T-helper 1 cell (primary cell): ENCODE measurements at places on chromosomes 6 and 20.

DNA sequence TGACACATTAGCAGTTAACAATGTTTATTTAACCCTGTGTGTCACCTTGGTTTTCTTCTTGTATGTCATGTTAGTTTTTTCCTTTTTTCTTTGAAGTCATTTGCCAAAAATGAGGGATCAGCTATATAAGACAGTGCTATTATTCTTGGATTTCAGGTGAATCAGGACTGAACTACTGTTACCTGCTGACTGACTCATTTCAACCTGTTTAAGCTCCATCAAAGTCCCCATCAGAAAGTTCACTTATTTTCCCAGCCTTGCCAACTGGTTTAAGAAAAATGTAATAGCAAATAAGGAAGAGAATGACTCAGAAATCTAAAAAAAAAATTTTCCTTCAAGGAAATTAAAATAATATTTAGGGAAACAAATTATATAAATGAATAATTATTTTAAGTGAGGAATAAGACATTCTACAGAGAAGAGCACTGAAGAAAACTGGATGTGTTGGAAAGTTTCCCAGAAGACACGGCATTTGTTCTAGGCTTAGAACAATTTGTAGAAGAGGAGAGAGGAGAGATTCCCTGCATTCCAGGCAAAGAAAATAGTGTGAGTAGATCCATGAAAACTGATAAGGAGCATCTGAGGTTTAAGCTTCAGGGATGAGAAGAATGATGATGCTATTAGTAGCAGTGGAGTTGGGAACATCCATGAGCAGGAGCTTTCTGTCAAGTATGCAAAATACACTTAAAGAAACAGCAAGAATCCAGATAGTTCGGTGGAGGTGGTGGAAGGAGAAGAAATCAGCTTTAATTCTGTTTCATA is 84.9 kb upstream of the SIM1 start:
- DNase-seq, result no peak

GRCh38 chr20:30281584-30282197 is 975.8 kb upstream of the DEFB115 start:
- DNase-seq, result no peak

DNA sequence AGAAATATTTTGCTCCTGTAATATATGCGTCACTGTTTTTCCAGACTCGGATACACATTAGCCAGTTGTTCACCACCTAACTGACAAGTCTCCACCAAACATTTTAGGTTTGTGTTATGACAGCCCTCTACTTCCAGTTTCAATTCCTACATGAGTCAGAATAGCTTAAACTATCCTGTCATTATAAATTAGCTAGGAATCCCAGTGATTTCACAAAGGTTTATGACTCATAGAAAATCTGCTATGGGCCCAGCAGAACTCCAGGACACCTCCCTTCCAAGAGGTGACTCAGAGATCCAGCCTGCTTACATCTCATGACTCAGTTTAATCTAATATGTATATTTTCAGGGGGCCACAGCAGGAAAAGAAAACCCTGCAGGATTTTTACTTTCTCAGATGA is 17.4 kb upstream of the PLCB4 start:
- DNase-seq, result no peak

DNA sequence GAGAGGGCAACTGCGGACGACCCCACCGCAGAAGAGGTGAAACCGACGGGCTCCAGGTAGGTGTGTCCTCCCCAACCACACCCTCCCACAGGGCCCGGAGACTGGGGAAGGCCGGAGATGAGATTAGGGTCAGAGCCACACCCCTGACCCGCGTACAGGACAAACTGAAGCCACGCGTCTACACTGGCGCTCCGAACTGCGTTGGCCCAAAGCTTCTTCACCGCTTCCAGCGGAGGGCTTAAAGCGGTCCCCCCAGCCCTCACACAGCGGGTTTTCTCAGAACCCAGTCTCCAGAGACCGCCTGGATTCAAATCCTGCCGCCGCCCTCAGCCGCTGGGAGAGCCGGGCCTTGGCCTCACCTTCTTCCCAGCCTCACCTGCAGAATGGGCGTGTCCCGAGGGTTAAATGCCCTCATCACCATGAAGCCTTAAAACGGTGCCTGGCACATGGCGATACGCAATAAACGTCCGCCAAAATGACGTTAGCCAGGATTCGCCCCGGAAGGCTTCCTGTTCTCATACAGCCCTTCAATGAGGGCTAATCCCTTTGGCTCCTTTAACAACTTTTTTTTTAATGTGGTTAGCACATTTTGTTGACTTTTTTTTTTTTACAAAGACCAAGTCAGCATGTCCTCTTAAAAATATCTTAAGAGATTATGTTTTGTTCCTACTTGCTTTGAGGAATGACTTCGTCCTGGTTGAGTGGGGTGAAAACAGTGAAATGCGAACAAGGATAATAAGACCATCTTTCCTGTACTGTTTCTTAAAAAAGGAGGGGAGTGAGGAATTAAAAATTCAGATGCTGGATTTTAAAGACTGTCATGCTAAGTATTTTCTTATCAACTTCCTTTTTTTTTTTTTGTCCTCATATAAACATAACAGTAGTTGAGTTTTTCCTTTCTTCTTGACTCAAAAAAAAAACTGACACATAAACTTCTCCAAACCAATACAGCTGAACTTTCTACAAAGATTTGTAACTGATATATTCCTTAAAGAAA is 15.1 kb upstream of the ZNF217 start:
- no peak for DNase-seq

- no peak for DNase-seq
Measured at GRCh38 chr6:113394216-113394615, 462.9 kb upstream of the MARCKS start.

DNA sequence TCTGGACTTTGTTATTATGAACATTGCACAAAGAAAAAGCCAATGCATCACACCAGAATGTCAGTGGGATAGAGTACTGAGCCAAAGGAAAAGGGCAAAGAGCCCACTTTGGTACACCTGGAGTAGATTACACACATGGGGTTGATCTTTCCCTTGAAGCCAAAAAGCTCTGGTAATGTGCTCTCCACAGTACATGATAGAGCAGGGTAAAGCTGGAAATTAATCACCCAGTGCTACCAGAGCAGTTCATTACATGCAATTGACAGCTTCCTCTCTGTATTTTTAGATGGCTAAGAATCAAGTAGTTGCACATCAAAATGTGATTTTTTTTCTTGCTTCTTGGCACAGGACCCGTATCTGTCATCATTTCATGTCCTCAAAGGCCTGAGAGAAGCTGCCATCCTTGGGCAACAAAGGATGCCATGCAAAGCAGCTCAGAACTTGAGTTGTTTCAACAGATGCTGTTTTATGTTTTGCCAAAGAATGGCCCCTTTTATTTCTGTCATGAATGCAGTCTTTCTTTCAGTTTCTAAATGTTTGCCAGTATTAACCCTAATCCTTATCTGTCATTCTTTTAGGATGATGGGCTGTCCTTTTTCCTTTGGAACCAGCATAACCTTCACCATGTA is 88.1 kb downstream of the HDGFL1 start:
- no peak for DNase-seq

- no peak for DNase-seq
Measured at GRCh38 chr6:25601800-25602673, 50.0 kb upstream of the SCGN start.

DNA sequence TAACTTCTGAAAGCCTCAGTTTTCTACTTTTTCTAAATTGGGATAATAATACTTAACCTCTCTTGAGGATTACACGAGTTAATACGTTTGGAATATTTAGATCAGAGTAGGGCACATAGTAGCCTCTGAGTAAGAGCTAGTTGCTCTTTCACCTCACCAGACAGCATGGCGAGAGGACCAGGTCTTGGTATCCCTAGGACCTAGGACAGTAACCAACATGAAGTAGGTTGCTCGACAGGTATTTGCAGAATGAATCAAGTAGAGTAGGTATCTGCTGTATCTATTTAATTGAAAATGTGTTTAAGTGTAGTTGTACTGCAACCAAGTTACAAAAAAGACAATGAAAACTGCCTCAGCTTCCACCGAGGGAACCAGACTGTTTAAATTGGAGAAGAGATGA is 1.4 kb downstream of the CDC5L start:
- DNase-seq, result no peak
